ENCODE measurements at places on chromosomes 16 and 17. TPM values are rescaled to one million over a fixed set of nuclear protein-coding genes. Genes with fewer than 3 reads are reported as not detected.

Gene TMEM238L
- total RNA-seq: not detected

Gene HEATR3
- 17.5 TPM for total RNA-seq

Gene BRIP1
- 12.9 TPM for total RNA-seq

Gene PDIA2
- total RNA-seq: not detected

Gene AMZ2
- 190 TPM for total RNA-seq

Gene TEX14
- 0.20 TPM for total RNA-seq

Gene KRT27
- not detected for total RNA-seq

Gene KCNAB3
- total RNA-seq: 2.2 TPM

Gene CFAP97D1
- not detected for total RNA-seq

Gene ACSM3
- total RNA-seq: 35.0 TPM

Gene PIGL
- 40.4 TPM for total RNA-seq

Gene VTN
- not detected for total RNA-seq

Gene NXPH3
- total RNA-seq: 0.26 TPM

Gene HBA1
- not detected for total RNA-seq

Gene AXIN2
- 2.5 TPM for total RNA-seq

Gene DNAH17
- 0.19 TPM for total RNA-seq

Gene RRAD
- 0.25 TPM for total RNA-seq

Gene C17orf58
- total RNA-seq: 9.4 TPM

Gene NEK8
- 3.1 TPM for total RNA-seq

Gene ST6GALNAC1
- total RNA-seq: 1.1 TPM

Gene MGAT5B
- not detected for total RNA-seq

Gene SMPD3
- 0.67 TPM for total RNA-seq

Gene WWP2
- total RNA-seq: 32.3 TPM

Gene SPHK1
- total RNA-seq: 9.2 TPM

Gene MMP25
- total RNA-seq: 0.37 TPM

Gene ASB16
- total RNA-seq: 0.12 TPM

Gene FUS
- total RNA-seq: 424 TPM

Gene ADAD2
- total RNA-seq: 0.30 TPM

Gene RNF222
- total RNA-seq: 0.07 TPM

Gene SDK2
- 0.27 TPM for total RNA-seq

Gene AARSD1
- total RNA-seq: 48.4 TPM

Gene BICDL2
- total RNA-seq: not detected

Gene RCVRN
- not detected for total RNA-seq

Gene CPHXL2
- total RNA-seq: not detected

Gene GGT6
- not detected for total RNA-seq

Gene BIRC5
- 118 TPM for total RNA-seq

Gene IRX6
- not detected for total RNA-seq

Gene RHBDL3
- not detected for total RNA-seq

Gene LRRC45
- total RNA-seq: 12.5 TPM

Gene NPIPB2
- 8.7 TPM for total RNA-seq

Gene MPP2
- total RNA-seq: 2.3 TPM

Gene CALB2
- total RNA-seq: not detected

Gene SLC22A31
- 0.64 TPM for total RNA-seq

Gene RPRML
- total RNA-seq: not detected

Gene KIF2B
- total RNA-seq: not detected

Gene ZNF646
- total RNA-seq: 16.7 TPM

Gene KRTAP16-1
- 0.15 TPM for total RNA-seq

Gene PDE6G
- total RNA-seq: 0.89 TPM

Gene PRR35
- total RNA-seq: not detected

Gene TBC1D26
- 0.69 TPM for total RNA-seq
